ENCODE measurements at places on chromosomes 12 and 14.
A peak's percentile ranks its signal among the peaks of the same experiment; 100 is the strongest.

DNA sequence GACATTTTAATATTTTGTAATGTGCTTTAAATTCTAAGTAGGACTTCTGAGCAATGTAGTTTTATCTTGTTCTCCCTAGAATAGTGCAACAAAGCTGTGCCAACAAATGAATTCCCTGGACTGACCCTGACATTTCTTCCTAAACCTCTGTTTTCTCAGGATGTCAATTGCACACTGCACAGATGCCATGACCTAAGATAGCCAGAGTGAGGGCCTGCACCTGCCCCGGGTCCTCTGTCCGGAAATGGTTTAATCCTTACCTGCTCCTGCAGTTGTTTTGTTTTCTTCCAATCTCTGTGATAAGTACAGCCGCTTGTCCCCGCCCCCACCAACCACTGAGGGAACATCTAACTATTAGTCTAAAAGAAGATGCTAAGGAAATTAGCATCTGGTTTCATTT lies 831.5 kb downstream of the GALC start:
- no peak for DNase-seq

DNA sequence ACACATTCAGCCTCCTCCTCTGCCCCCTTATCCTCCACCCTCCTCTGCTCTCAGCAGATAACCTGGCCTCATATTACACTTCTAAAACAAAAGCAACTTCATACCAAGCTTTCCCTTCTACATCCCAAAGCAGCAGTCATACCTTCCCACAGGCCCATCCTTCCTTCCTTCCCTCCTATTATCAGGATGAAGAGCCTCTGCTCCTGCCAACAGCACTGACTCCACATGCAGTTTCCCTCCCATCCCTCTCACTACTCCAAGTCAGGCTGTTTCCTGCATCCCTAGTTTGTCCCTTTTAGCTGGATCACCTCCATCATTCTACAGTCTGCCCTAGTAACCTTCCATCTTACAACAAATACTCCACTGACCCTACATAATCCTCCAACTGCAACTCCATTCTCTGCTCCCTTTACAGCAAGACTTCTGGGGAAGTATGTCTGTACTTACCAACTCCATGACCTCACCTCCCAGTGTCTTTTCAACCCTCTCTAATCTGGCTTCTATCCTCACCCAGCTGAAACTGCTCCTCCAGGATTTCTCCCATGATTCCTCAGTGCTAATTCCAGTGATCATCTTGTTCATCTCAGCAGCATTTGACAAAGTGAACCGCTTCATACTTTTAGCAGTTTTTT lies 4.9 kb upstream of the YEATS4 start:
- no peak for DNase-seq

GRCh38 chr14:44113769-44114730 lies 393.0 kb downstream of the FSCB start:
- no peak for DNase-seq

DNA sequence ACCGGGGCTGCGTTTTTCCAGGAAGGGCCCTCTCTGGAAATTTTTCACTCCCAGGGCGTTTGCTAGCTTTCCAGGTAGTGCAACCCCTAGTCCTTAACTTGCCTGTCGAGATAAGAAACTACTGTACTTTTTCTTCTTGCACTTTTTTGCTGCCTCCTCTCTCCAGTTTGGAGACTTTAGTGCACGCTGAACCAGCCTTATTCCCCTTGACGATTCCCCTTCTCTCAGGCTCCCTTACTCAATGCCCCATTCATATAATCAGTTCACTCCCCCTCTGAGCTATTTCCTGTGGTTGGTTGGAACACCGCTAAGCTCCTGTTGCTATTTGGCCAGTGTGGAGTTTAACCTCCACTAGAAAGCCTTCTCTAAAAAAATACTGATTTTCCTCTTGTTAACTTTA lies 682 bp downstream of the CREBL2 start:
- no peak for DNase-seq

GRCh38 chr12:122333142-122334087 lies 67.1 kb upstream of the VPS33A start:
- no peak for DNase-seq

DNA sequence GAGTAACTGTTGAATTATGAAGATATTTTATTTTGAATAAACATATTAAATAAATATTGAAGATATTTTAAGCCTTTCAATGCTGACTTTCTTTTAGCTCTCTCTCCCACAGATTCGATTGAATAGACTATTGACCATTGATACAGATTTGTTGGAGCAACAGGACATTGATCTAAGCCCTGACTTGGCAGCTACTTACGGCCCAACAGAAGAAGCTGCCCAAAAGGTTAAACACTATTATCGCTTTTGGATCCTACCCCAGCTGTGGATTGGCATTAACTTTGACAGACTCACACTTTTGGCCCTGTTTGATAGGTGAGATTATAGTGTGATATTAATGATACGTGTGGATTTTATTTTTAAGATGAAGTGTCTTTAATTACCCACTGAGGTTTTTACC lies 105.6 kb downstream of the PCNX1 start:
- no peak for DNase-seq

DNA sequence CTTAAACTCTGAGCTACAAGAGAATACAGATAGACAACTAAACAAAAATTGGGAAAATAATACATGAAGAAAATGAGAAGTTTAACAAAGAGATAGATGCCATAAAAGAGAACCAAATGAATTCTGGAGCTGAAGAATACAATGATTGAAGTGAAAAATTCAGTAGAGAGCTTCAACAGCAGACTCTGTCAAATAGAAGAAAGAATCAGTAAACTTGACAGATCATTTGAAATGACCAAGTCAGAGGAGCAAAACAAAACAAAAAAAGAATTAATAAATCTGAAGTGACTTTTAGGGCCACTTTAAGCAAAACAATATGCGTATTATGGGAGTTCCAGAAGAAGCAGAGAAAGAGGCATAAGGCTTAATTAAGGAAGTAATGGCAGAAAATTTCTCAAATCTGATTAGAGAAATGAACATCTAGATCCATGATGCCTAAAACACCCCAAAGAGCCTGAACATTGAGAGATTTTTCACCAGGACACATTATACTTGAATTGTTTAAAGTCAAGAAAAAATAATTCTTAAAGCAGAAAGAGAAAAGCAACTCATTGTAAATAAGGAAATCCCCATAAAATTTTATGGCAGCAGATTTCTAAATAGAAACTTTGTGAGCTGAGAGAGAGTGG lies 61.0 kb upstream of the RNU6-8 start:
- no peak for DNase-seq

DNA sequence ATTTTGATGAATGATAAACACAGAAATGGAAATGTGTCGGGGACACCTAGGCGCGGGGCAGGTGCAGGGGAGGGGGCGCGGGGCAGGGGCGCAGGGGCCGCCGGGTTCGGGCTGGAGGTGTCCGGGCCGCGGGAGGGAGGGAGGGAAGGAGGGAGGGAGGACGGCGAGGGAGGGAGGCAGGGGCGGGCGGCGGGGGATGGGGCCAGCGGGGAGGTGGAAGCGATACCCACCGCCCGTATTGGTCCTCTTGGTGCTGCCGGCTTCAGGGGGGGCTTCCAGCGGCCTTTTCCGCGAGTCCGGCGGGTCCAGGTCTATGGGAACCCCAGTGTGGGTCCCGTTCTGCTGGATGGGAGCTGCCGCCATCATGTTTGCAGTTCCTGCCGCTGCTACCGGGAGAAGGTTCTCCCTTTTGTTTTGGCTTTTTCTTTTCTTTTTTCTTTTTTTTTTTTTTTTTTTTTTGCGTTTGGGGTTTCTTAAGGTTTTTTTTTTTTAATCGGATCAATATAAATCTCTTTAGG lies 703 bp downstream of the NOVA1 start:
- peak; percentile 26 for DNase-seq

- DNase-seq = no peak
These were observed 107.9 kb downstream of the PPM1H start for GRCh38 chr12:62827042-62827441.

DNA sequence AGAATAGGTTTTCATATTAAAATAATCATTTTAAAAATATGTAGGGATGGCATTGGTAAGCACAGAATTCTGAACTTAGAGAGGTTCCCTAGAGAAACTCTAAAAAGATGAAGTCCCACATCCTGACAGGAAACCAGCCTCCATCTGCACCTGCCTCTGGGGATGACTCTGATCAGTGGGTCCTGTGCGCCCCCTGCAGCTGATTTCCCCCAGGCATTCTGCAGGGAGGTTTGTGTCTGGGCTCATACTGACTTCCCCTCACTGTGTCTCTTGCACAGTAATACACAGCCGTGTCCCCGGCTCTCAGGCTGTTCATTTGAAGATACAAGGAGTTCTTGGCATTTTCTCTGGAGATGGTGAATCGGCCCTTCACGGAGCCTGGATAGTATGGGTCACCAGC lies 602.9 kb downstream of the TMEM121 start:
- no peak for DNase-seq

- no peak for DNase-seq
These were observed 92.1 kb downstream of the NOC4L start for GRCh38 chr12:132236129-132236929.

DNA sequence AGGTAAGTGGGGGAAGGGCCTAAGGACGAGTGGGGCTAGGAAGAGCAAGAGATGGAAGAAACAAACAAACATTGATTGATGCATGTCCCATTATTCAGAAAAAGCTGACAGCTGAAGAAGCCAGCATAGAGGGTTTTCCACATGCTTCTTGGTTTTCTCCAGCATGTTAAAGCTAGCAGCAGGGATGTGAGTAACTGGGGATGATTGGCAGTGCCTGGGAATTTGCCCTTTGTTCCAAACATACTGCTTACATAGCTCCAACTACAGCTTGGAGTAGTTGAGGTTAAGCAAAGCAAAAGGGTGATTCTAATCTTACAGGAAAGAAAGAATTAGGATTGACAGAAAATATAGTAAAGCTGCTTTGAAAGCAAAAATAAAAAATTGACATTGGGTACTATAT lies 68.0 kb upstream of the IFNG-AS1 start:
- no peak for DNase-seq

GRCh38 chr12:49228653-49229052 lies 36.2 kb upstream of the TUBA1C start:
- no peak for DNase-seq

- DNase-seq = peak; percentile 78
These were observed 9.0 kb downstream of the TPH2 start for GRCh38 chr12:71947645-71948105.

GRCh38 chr14:46820291-46820690 lies 168.7 kb upstream of the RPL10L start:
- no peak for DNase-seq

DNA sequence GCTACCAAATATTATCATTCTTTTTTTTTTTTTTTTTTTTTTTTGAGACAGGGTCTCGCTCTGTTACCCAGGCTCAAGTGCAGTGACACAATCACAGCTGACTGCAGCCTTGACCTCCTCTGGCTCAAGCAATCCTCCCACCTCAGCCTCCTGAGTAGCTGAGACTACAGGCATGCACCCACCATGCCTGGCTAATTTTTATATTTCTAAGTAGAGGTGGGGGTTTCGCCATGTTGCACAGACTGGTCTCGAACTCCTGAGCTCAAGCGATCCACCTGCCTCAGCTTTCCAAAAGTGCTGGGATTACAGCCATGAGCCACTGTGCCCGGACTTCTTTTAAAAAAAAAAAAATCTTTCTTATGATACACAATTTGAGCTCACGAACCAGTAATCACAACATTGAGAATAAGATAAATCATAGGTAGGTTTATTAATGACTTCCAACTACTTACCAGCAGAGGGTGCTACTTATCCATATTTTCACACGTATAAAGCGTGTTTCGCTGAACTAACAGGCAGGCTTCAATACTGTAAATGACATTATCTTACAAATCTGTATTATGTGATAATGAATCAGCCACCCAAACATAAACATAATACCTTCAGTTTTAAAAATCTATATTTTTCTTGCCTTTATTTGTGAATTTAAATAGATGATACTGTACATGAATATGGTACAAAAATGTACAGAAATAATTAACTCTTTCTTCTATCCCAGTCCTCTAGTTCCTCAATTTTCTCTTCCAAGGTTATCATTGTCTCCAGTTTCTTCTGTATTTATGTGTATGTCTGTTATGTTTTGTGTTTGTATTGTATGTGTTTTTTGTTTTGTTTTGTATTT lies 42.5 kb upstream of the BCAT1 start:
- DNase-seq = no peak

DNA sequence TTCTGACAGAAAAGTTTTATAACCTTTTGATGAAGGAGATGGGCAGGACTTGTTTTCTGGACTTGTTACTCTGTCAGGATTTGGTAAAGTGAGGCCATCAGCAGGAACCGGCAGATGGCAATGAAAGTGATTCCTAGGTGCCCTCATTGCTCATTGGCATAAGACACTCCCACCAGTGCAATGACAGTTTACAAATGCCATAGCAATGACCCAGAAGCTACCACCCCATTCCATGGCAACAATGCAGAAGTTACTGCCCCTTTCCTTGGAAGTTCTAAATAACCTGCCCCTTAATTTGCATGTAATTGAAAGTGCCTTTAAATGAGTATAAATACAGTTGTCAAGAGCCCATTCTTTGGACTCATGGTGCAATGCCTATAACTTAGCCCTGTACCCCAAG lies 222.6 kb downstream of the CEP128 start:
- no peak for DNase-seq

DNA sequence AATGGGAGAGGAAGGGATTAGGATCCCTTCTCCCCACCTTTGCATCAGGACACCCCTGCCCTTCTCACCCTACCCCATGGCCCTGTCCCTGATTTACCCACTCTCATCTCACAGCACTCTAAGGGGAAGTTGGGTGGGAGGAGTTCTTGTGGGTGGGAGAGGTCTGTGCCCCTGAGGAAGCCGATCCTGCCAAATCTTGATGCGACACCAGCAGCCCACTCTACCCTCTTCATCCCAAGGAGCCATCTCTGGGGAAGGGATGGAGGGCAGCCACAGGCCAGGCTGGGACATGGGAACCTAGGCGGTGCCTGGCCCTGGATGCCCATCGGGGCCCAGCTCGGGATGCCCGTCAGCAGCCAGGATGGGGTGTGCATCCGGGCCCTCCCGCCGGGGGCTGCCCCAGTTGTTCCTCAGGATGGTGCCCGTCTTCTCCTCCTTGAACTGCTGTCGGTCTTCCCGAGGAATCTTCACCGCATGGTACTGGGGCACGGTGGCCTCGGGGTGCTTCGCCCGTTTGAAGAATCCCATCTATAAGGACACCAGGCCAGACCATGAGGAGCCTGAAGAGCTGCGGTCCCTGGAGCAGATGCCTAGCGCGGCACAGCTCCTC lies 22.8 kb downstream of the ITGA7 start:
- no peak for DNase-seq

- DNase-seq = no peak
These were observed 120.6 kb downstream of the PRICKLE1 start for GRCh38 chr12:42468921-42469320.

GRCh38 chr12:117857632-117858612 lies 110.9 kb downstream of the KSR2 start:
- peak; percentile 18 for DNase-seq

GRCh38 chr12:673849-674248 lies 10.6 kb upstream of the NINJ2 start:
- DNase-seq = no peak
